Activated T-cell treated with anti-CD3 and anti-CD28 coated beads for 4 hours (primary cell): ENCODE measurements at places on chromosomes 12 and 14.

GRCh38 chr12:6062757-6063735 is 61.4 kb downstream of the VWF start:
- peak; percentile 46 for DNase-seq

DNA sequence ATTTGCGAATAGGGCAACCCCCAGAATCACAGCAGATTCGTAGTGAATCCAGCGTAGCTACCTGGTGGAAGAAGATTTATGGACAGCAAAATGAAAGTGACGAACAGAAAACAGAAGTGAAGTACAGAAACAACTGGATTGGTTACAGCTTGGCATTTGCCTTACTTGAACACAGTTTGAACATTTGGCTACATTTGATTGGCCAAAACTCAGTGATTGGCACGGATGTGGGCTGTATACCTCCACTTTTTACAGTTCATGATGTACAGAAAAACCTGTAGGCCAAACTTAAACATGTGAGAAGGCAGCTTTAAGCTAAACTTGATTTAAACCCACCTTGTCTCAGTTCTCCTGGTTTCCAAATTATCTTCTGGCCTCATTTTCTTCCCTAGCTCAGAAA is 49.9 kb upstream of the AMN1 start:
- no peak for DNase-seq

GRCh38 chr12:115609347-115609746 is 668.1 kb downstream of the MED13L start:
- no peak for DNase-seq

DNA sequence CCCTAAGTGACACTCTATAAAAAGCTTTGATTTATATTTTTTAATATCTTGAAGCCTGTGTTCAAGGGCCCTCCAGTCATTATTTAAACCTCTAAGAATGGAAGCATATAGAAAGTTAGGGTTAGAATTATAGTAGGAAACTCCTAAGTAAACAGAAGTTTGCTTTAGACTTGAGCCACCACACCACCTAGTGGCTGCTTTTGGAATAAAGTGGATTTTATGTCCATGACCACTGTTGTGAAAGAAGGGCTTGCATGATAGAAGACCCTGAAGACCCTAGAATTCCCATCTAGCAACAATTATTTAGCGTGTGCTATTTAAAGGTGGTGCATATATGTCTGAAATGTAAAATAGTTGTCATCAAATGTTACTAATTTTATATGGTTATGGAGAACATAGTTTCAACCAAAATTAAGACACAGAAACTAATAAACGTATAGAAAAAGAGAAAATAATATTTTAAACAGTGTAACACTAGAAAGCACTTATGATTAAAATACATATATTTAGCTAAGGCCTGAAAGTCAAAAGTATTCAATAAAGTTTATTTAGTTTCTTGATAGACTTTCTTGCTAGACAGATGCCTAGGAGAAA is 21.3 kb downstream of the LRRIQ1 start:
- no peak for DNase-seq

DNA sequence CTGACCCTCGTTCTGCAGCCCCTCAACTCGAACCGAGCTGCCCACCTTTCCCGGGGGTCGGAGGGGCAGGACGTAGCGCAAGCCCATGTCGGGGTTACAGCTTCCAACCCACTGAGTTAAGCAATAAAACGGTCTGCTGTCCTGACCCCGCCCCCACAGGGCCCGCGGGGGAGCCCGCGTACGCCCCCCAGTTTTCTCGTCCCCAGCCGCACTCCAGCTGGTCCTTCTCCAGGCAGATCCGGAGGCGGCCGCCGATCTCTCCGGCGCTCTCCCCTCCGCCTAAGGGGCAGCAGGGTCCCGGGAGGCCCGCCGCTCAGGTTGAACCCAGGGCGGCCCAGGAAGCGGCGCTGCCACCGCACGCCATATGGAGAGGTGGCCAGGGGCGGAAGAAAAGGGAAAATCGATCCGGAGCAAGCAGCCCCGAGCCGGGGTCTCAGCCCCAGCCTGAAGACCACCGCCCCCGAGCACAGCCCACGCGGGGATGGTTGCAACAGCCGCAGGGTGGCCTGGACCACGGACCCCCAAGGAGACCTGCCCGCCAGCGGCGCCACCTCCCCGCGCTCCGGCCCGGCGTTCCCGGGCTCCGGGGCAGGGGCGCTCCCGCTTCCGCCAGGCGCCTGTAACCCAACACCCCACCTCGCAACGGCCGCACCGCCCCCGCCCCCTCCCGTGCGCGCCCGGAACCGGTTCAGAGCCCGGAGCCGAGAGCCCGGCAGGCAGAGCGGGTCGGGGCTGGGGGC is 760 bp downstream of the ACTN1 start:
- no peak for DNase-seq

DNA sequence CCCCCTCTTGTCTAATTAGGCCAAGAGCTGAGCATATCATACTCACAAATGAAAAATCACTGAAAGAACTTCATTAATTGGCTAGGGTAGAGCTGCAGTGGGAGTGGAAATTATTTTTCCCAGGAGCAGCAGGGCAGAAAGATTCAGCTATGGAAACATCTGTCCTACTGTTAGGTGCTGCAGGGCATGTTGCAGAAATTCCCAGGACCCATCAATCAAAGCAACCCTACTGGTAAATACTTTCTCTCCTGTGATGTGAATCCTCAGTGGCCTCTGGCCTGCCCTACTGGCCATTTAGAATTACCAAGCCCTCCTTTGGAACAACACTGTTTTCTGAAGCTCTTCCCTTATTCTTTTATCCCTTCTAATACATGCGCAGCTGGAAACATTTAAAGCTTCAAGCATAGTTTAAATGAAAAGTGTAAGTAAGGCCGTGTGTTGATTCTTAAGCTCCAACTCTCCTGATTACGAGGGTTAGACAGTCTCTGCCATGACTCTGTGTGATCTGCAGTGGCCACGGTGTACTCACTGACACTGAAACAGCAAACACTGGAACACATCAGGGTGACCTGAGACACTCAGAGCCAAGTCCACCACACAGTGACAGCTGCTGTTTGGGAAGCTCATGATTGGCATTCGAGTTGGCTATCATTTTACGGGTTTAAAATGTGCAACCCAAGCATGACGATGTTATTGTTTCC is 62.6 kb upstream of the TMCC3 start:
- DNase-seq = no peak

- DNase-seq = no peak
These were observed 848.0 kb upstream of the USP15 start for GRCh38 chr12:61412201-61412600.

- DNase-seq = peak; percentile 95
These were observed at the start of the genes FAM216A and GPN3 for GRCh38 chr12:110468214-110469048. Gene FAM216A, plus strand, starts transcription at chr12:110468845. Its CDS starts 31 bp downstream, at chr12:110468876. Gene GPN3, minus strand, starts transcription at chr12:110468257. Its CDS starts 54 bp downstream, at chr12:110468203.
